A549 treated with GW870086 at 1 μM for 4 hours (cell line): ENCODE measurements at places on chromosomes 1 and 21. TPM values are rescaled to one million over a fixed set of nuclear protein-coding genes. Genes with fewer than 3 reads are reported as not detected.

A3GALT2 gene
- not detected in 5 replicates for total RNA-seq

TMCO4 gene
- total RNA-seq, result 5.3 to 8.1 TPM (median 7.2 TPM) in 5 replicates

MPZ gene
- 0.18 to 0.31 TPM (median 0.27 TPM) in 5 replicates for total RNA-seq

AKNAD1 gene
- 1.1 to 1.5 TPM (median 1.3 TPM) in 5 replicates for total RNA-seq

DDAH1 gene
- total RNA-seq, result 6.2 to 8.1 TPM (median 7.0 TPM) in 5 replicates

DYRK3 gene
- 8.1 to 10.7 TPM (median 9.7 TPM) in 5 replicates for total RNA-seq

SLC6A9 gene
- 12.2 to 17.9 TPM (median 15.7 TPM) in 5 replicates for total RNA-seq

PDC gene
- total RNA-seq, result not detected in 5 replicates

NUF2 gene
- 21.9 to 29.9 TPM (median 27.0 TPM) in 5 replicates for total RNA-seq

TSSK3 gene
- 0.14 TPM in 1 of 5 replicates, not detected in the others for total RNA-seq

PPM1J gene
- total RNA-seq, result 0.89 to 1.6 TPM (median 0.99 TPM) in 5 replicates

DYNLT5 gene
- total RNA-seq, result not detected in 5 replicates

ETV3L gene
- not detected in 5 replicates for total RNA-seq

RGS18 gene
- total RNA-seq, result not detected in 5 replicates

PTGS2 gene
- total RNA-seq, result 4.1 to 7.3 TPM (median 5.7 TPM) in 5 replicates

SPATA21 gene
- total RNA-seq, result 0.05 to 0.11 TPM (median 0.06 TPM) in 4 of 5 replicates, not detected in the other

OR10Z1 gene
- not detected in 5 replicates for total RNA-seq

CD34 gene
- total RNA-seq, result not detected in 5 replicates

CD2 gene
- not detected in 5 replicates for total RNA-seq

LRRC38 gene
- 0.06 TPM in 1 of 5 replicates, not detected in the others for total RNA-seq

HES5 gene
- total RNA-seq, result not detected in 5 replicates

SERTAD4 gene
- 0.39 to 0.57 TPM (median 0.46 TPM) in 5 replicates for total RNA-seq
